ENCODE measurements at places on chromosomes 5 and 9.

GRCh38 chr5:153437251-153437650 lies 53.2 kb upstream of the GRIA1 start:
- no peak for DNase-seq

DNA sequence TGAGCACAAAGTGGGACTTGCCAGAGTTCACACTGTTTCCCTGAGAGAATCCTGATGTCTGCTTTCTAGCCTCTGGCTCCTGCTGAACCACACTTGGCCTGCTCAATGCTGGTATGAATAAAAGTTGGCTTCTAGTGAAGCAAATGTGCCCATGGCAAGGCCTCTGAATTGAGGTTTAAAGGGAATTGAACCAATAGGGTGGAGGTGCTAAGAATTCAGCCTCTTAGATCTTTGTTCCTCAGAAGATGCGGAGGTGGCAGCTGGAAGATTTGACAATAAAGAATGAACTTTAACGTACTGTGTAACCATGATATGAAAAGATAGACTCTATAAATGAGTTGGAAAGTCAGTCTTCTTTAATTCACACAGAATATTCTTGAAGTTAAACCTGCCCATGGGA lies 57.2 kb downstream of the RASGRF2 start:
- no peak for DNase-seq

DNA sequence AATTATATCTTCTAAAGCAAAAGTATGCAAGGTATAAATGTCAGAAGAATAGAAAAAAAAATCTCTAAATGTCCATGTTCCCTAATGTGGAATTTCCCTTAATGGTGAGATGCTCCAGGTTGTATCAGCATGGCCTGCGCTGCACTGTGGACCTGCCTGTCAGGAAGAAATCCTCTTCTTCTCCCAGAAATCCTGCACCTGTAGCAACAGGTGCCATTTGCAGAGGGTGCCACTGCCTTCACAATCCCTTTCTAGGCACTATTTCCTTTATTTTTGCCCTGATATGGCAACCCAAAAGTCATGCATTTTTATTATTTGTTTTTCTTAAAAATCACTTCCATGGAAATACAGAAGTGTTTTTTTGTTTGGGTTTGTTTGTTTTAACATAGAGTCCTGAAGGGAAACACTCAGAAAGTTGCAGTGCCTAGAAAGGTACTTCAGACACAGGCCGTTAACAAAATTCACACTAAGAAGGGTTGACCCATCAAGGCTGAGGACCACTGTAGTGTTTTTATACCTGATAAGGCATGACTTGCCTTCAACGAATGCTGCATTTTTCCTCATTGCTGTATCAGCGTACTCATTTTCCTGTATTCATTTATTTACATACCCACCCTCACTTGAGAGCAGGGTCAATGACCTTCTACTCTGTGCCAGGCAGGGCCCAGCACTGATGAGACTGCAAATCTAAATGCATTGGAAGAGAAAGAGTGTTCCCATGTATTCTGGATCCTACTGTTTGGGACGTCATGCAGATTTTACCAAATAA lies 177.8 kb downstream of the SNX18 start:
- no peak for DNase-seq

DNA sequence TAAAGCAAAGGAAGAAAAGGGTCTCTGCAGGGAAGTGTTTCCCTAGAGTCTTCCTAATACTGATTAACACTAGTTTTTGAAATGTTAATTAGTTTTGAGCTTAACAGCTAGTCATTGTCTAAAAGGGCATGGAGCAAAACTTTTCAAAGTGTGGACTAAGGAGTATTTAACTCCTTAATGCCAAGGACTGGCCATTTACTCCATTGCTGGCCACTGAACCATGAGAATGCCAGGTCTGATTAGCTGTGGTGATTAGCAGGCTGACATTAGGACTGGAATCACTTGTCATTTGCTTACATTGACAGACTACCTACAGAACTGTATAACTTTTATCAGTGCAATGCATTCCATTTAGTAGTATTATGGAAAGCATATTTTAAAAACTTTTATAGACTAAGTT lies 987.0 kb downstream of the NR2F1-AS1 start:
- DNase-seq, result no peak

- DNase-seq, result peak; percentile 70
Observed at GRCh38 chr5:60540856-60541805, 158.8 kb downstream of the DEPDC1B start.

DNA sequence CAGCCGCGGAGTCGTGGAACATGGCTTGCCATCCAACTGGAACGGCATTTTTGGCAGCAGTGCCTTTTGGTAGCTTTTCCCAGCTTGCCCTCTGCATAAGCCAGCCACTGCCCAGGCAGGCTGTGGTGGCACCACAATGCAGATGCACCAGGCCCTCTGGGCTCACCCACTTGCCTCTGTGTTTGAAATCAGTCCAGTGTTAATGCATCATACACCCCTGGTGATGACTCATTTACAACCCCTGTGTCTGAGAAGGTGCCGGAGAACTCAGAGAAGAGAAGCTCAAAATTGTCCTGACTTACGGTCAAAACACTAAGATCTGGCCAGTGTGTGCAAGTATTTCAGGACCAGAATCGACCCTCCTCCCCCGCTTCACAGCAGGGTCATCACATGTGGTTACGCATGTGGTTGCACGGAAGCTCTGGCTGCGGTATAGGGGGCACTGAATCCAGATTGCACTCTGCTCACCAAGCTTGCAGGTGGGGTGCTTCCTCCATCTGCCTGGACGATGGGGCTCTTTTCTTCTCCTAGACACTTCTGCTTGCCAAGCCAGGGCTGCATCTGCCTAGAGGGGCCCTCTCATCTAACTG lies 66.5 kb upstream of the SMIM15 start:
- DNase-seq, result peak; percentile 33

DNA sequence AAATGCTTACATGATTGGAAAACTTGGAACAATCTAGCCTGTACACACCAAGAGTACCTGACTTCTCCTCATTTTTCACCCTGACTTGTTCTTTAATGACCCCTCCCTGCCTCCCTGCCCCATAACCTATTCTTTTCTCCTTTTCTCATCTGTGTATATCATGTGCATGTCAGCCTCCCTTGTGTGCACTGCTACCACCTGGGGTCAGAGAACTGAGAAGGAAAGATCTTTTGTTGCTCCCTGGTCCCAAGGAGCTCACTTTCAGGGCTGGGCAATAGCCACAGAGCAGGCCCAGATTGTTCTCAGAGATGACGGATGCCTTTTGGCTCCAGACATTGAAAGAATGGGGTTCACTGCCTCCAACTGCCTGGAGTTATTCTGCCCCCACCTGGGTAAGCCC lies 5.1 kb downstream of the MAP1B start:
- DNase-seq, result no peak

- DNase-seq, result no peak
Observed at GRCh38 chr9:7289773-7290172, 509.8 kb downstream of the DMAC1 start.

GRCh38 chr9:91842358-91843049 lies 107.5 kb downstream of the ROR2 start:
- DNase-seq, result no peak

GRCh38 chr9:94676446-94677131 lies 37.3 kb upstream of the FBP1 start:
- no peak for DNase-seq

GRCh38 chr9:132782037-132782436 lies 96.0 kb downstream of the AK8 start:
- DNase-seq, result no peak

Measured in OCI-M1 (cell line).